ENCODE measurements at places on chromosomes 4 and X.

DNA sequence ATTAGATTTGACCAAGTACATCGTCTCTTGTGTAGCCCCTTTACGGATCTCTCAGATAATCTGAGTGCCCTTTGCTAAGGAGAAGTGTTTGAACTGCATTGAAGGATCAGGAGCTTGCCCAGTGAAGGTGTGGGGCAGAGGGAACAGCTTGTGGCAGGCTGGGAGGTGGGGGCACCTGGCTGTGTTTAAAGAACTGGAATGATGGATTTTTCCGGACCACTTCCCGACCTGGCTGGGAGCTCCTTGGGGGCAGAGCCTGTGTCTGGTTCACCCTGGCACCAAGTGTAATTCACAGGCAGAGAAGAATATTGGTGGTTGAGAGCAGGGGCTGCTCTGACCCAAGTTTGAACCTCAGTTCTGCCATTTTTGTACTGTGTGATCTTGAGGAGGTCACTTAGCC, 18.5 kb downstream of the TBC1D14 start:
- DNase-seq: no peak

GRCh38 chr4:121073672-121074381, 1.5 kb upstream of the NDNF start:
- DNase-seq: no peak

DNA sequence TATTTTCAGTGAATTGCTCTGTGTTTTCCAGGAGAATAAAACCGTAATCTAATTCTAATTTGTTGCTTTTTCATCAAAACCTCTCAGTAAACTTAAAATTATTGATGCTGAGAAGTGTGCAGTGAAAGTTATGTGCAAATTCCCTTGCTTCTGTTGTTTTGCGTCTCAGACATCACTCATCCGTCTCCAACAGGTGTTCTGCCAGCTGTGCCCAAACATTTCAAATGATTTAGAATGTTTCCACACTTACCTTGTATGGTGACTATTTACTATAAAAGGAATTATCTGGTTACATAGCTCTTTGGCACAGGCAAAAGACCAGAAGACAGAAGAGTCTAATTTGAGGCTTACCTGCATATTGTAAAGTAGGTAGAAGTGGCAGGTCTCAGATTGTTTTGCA, 184.0 kb downstream of the BMPR1B start:
- DNase-seq: no peak

- no peak for DNase-seq
These were observed 85.8 kb upstream of the PRPS1 start for GRCh38 chrX:107542500-107542899.

DNA sequence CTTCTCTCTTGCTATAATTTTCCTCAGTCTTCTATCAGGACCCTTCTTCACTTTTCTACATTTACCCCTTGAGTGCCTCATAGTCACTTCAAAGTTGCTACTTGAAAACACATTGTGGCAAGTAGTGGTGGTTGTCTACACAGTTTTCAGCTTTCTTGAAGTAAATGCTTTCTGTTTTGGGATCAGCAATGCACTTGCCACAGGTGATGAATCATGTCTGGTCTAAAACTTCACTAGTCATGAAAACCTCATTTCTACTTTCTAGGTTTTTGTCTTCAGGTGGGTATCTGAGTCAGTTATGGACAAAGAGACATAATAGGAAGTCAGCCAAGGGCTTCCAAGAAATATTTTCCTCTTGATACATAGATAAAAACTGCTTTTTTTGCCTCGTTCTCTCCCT, 359.2 kb downstream of the CCSER1 start:
- no peak for DNase-seq

DNA sequence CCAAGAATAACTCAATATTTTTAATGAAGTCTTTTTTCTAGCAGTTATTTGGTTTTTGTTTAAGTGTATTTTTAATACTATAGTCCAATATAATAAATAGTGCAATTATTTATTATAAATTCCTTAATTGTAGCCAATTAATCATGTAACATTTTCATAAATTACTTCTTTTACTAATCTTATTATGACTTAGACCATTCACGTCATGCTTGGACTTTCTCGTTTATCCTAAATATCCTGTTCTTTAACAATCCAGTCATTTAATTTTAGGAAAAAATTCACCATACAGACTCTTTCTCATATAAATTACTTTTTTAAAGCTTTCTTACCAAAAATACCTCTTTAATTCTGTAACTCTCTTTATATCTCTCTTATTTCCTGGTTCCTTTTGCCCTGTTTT, 350.1 kb downstream of the AR start:
- DNase-seq: no peak

Measured in effector memory CD8-positive, alpha-beta T cell (primary cell).